SJCRH30 (cell line): ENCODE measurements at places on chromosomes 5 and 9.
A peak's percentile ranks its signal among the peaks of the same experiment; 100 is the strongest.

- peak; percentile 97 for DNase-seq
These were observed 751.6 kb downstream of the TLR4 start for GRCh38 chr9:118455788-118456187.

DNA sequence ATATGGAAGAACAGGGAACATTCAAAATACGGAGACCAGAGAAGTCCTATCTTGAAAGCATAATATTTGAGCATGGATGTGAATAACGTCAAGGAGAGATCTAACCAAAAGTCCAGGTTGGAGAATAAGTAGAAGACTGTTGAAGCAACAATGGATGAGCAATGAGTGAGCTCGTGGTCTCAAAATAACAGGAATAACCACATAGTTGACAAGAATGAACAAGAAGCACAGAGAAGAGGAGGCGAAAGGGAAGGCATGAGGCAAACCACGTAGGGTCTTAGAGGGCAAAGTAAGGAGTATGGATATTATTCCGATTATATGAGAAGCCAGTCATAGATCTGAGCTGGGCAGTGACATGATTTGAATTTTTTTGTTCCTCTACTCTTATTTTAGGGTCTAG, 710.2 kb downstream of the BRINP1 start:
- DNase-seq, result no peak

- DNase-seq, result no peak
These were observed 913.1 kb downstream of the EFNA5 start for GRCh38 chr5:106757672-106758071.

GRCh38 chr9:125399666-125400065, 138.0 kb downstream of the GAPVD1 start:
- no peak for DNase-seq

- DNase-seq, result no peak
These were observed 6.8 kb upstream of the RECK start for GRCh38 chr9:36029765-36030528.

DNA sequence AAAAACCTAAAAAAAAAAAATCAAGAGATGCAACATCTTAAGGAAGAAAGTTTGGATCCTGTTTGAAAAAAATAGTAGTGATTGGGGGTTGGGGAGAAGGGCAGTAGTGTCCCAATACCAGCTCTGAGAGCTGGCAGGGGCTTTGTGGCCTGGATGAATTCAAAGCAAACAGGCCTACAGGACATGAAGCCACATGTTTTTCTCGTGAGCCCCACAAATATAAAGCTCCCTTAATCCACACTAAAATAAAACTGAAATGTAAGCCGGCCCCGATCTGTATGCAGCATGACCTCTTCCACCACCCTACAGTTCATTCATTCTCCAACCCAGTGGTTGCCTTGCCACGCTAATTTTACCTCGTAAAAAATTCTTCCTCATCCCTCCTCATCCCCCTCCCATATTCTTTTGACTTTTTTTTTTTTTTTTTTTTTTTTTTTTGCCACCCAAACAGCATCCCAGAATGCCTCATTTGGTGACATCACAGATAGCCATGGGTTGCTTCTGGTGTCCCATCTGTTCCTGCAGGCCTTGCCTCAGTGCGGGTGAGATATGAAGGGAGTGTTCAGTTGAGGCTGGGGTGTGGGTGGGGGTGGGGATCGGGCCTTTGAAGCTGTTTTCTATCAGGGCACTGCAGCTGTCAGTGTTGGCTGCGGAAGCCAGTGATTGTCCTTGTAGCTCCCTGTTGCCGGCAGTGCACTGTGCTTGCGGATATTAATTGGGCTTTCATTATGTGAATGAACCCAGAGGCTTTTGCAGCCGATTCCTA, 81.6 kb upstream of the NFIB start:
- DNase-seq, result peak; percentile 98

DNA sequence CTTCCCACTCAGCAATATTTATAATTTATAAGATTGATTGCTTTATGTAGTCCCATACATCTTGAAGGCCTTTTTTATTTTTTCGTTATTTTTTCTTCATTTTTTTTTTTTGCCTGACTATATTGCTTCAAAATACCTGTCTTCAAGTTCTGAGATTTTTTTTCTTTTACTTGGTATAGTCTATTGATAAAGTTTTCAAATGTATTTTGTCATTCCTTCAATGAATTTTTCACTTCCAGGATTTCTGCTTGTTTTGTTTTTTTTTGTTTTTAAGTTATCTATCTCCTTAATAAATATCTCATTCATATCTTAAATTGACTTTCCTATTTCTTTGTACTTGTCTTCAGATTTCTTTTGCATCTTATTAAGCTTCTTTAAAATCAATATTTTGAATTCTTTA, 905.6 kb upstream of the CDH6 start:
- DNase-seq, result no peak

DNA sequence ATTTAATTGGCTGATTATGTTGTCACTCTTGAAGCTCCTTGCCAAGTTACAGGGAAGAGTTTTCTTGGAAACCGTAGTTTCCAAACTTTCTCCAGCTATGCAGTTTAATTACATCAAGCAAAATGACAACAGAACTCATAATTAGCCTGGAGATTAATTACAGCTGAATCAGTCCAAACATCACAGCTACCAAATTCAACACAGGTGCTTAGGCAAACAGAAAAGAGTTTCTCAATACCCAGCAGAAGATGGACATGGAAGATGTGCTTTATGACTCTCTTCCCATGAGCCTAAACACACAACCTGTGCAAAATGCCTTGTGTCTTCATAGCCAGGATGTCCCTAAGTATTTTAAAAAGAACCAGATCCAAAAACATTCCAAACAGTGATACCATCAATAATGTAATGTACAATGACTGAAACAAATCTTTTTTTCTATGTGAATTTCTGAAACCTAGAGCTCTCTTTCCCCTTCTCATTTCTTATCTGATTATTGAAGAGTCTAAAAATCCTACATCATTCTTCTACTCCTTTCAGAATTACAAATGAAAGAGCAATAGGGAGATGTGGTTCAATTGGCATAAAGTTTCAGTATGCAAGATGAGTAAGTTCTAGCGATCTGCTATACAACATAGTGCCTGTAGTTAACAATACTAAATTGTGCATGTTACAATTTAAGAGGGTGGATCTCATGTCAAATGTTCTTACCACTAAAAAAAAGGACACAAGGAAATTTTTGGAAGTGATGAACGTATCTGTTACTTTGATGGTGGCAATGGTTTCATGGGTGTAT, 124.3 kb downstream of the RASEF start:
- no peak for DNase-seq

DNA sequence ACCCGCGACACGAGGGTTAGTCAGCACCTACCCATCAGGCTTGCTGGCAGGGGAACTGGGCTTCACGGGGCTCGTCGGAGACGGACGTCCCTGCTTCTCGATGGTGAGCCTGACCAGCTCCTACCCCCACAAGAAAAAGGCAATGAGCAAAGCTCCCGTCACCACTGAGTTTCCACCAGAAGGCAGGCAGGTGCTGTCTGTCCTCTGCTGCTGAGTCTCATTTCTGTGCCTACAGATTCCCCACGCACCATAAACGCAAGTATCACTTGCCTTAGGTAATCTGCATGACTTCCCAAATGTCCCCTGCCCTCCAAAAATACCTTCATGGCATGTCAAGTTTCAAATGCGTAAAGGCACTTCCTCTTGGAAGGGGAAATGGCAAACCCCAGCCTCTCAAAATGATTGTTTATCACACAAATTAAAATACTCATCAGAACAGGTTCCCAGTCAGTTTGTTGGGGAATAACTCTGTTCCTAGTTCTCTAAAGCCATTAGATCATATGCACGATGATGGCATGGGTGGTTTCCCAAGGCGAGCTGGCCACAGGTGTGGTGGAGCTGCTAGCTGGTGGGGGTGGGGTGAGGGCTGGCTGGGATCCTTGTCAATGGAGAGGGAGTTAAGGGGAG, 85.0 kb downstream of the PRRT1B start:
- no peak for DNase-seq

DNA sequence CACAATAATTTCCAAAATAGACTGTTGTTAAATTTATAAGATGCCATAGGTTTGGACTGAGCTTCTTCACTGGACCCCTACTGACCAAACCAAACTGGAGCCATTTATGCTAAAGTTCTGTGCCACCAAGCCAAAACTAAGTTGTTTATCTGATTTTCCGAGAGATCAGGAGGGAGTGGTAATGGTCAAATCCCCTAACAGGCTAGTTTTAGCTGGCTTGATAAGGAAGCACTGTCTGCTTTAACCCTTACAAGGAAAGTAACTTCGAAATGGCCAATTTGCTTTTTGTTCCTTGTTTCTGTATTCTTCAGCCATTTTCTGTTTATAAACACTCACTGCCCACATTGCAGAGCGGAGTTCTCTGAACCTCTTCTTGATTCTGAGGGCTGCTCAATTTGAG, 246.8 kb upstream of the TUT7 start:
- peak; percentile 41 for DNase-seq
